ENCODE measurements at places on chromosomes 12 and 14.
A peak's percentile ranks its signal among the peaks of the same experiment; 100 is the strongest.

- DNase-seq, result no peak
These were observed 95.9 kb downstream of the PCNX1 start for GRCh38 chr14:71003156-71003555.

DNA sequence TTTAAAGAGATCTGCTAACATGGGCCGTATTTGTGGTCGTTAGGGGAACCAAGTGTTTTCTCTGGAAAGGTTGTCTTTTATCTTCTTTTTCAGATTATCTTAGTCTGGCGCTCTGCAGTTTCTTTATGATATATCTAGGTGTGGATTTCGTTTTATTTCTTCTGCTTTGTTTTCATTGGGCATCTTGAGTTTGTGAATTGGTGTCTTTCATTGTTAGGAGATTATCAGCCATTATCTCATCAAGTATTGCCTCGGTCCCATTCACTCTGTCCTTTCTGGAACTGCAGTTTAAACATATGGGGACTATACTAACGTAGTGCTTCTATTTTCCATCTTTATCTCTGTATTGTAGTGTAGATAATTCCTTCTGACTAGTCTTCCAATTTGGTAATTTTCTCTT is 60.4 kb downstream of the BICDL1 start:
- no peak for DNase-seq

- no peak for DNase-seq
These were observed 143.0 kb downstream of the OTOGL start for GRCh38 chr12:80242321-80242720.

GRCh38 chr12:70540996-70541395 is 96.2 kb downstream of the PTPRB start:
- no peak for DNase-seq

GRCh38 chr12:90729736-90730135 is 225.2 kb downstream of the CCER1 start:
- DNase-seq, result no peak

- no peak for DNase-seq
These were observed 25.4 kb upstream of the TESC start for GRCh38 chr12:117124421-117125271.

- DNase-seq, result no peak
These were observed at the start of gene CISTR for GRCh38 chr12:53751336-53752191. Gene CISTR (minus strand): TSS chr12:53751979.

DNA sequence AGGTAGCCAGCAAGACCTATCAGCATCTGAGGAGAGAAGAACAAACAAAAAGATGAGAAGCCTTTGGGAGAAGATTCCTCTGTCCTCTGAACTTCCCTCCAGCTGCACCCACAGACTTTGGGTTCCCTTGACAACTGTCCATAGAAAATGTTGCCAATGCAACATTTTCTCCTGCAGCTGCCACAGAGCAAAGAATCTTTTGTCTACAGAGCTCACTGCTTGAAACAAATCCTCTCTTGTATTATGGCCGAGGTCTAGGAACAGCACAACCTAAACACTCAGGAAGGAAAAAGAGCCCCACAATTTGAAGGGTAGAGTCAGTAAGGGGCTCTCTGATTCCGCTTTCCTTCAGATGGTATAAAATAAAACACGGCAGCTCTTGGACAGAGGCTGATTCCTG is 14.3 kb downstream of the POMT2 start:
- DNase-seq, result no peak

- DNase-seq, result no peak
These were observed 181.3 kb downstream of the CACNA1C start for GRCh38 chr12:2234091-2234490.

GRCh38 chr12:47730341-47730744 is 5.1 kb upstream of the ENDOU start:
- DNase-seq, result no peak

DNA sequence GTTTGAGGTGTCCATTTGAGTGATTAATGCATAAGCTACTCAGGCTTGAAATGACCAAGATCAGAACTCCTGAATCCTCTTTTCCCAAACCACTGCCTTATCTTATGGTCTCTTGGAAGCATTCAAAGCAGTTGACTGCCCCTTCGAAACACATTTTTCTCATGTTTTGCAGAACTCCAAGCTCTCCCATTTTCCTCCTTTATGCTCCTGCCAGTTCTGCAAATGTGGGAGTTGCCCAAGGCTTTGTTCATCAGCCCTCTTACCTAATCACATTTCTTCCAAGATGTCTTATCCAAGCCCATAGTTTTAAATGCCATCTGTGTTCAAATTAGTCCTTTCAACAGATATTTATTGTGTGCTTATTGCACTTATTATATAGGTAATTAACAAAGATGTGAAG is 1.8 kb upstream of the DNAAF2 start:
- no peak for DNase-seq

DNA sequence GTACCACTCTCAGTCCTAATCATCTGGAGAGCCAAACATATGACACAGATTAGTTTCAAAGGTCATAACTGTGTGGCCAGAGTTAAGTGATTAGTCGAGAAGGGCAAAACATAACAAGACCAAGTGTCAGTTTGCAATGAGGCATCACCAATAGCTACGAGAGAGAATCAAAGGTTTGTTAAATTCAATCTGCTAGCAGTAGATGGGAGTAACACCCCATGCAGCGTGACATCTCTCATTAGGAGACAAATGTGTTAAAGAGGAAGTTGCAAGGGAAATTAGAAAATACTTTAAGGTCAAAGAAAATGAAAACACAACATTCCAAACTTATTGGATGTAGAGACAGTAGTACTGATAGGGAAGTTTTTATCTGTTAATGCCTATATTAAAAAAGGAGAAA is 135.7 kb upstream of the SYT10 start:
- no peak for DNase-seq

DNA sequence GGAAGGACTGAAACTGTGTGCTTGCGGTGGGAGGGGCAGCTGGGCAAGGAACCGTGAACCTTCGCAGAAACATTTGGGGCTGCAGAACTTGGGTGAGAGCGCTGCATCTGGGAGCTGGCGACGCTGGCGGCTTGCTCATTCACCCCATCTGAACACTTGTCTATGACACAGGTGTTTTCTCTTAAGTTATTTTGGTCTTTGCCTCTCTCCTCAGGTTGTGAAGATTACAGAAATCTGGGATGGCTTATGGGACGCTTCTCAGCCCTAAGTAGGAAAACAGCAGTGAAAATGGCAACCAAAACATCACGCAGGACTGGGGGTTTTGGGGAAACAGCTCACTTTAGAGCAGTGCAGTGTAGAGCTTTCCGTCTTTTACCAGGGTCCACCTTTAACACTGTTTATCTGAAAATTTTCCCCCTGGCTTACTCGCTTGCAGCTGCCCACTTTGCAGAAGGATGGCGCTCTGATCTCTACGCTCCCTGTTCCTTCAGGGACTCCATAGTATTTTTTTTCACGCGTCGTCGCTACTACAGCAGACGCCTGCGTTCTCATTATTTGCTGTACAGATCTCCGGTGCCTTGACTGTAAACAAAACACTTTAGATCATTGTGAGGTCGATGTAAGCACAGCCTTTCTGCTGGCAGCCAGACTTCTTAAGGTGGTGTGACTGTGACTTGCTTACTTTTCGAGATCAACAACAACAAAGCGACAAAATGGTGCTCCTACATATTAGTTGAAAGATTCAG is 2.7 kb upstream of the CDKN1B start:
- DNase-seq, result no peak

DNA sequence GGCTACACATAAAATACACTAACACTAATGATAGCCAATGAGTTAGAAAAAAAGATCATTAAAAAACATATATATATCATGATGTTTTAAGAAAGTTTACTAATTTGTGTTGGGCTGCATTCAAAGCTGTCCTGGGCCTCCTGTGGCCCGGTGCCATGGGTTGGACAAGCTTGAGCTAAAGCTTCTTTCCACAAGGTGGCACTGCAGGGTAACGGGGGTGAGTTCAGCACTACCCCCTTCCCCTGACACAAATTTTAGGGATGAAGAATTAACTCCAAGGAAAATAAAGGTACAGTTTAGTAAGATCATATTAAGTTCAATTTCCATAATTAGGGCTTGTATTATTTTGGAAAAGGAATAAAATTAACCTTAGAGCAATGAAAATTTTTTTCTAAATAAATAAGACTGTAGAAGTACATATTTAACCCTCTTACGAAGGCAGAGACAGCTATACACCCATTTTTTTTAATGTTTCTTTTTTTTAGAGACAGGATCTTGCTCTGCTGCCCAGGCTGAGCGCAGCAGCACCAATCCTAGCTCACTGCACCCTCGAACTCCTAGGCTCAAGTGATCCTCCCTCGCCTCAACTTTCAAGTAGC is 38.9 kb downstream of the PPP1R13B start:
- DNase-seq, result peak; percentile 43

DNA sequence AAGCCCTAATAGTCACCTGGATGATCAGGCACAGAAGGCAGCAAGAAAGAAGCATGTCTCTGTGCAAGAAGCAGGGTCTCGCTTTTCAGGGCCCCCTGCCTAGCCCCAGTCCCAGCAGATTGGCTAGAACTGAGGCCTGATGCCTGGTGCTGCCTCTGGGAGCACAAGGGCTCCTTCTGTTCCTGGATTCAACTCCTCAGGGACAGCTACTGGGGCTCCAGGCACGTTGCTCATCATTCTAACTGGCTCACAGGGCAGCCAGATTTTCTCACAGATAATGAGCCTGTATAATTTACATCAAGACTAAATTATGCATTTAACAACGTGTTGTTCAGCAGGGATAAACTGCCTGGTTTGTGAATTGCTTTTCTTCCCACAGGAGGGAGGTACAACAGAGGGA is 106.5 kb upstream of the PLXNC1 start:
- no peak for DNase-seq

DNA sequence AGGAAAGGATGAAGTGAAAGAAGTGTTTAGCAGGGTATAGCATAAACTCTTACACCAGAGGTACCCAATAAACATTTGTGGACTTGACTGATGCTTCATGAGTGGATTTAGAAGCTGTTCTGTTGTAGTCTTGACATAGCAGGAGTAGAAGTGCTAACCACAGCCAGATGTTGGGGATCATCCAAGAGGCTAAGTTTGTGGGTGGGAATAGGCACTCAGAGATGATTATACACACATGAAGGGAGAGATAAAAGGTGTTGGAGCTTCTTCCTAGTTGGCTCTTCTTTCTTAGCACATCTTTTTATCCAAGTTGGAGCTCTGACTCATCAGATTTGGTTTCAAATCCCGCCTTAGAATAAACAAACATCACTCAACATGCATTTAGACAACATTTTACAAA is 166.7 kb upstream of the E2F7 start:
- DNase-seq, result no peak

GRCh38 chr14:26104717-26105116 is 493.1 kb downstream of the NOVA1 start:
- DNase-seq, result no peak

DNA sequence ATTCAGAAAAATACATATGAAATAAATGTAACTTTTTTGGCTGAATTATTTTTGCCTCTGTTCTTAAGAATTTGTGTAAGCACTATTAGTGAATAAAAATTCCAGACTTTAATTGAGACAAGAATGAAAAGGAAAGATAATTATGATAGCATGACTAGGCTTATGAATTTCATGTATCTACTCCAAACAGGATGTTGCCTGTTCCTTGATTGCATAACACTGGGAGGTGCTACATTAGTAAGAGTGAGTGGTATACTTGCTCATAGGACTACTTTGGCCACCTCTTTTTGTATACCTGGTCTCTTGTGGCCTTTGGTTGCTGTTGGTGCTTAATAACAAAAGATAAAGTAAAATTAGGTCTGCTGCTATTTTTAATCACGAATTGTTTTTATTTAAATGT is 112.8 kb downstream of the NAV3 start:
- no peak for DNase-seq

- DNase-seq, result no peak
These were observed 4.5 kb upstream of the CORO1C start for GRCh38 chr12:108735855-108736254.

- no peak for DNase-seq
These were observed 188.9 kb downstream of the CAND1 start for GRCh38 chr12:67457778-67458665.

DNA sequence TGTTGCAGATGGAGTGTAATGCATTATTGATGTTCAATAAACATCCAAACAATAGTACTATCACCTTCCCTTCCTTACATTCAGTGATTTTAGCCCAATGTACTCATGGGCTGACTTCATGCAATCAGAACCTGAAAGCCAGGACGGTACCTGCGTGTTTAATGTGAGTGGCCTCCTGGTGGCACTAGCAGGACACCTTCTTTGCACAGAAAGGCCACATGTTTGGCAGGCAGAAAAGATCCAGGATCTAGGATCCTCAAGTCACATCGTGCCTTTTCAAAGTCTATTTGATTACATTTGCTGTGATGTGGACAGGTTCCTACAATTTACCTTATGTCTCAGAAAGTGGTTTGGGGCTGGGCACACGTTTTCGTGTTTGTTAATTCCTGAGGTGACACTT is 82.9 kb downstream of the NEDD1 start:
- no peak for DNase-seq

DNA sequence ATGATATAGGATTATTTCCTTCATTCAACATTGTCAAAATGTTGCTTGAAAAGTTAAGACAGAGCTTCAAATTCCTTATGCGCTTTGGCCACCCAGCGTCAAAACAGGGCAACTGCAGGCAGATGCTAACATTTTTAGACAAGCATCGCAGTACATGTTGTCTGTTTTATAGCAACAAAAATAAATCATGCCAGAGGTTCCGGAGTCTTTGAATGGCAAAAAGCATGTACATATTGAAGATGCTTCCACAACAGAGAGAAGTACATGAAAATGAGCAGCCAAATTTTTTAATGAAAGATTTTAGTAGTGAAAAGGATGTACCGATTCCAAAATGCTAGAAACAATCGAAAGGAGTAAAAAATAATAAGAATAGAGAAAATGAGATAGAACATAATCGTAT is 49.8 kb upstream of the USP15 start:
- peak; percentile 16 for DNase-seq

- DNase-seq, result peak; percentile 65
These were observed at the start of gene EMP1 for GRCh38 chr12:13196130-13196921. Gene EMP1 (plus strand): TSS chr12:13196726. CDS start chr12:13211511, 14,785 bp downstream.

DNA sequence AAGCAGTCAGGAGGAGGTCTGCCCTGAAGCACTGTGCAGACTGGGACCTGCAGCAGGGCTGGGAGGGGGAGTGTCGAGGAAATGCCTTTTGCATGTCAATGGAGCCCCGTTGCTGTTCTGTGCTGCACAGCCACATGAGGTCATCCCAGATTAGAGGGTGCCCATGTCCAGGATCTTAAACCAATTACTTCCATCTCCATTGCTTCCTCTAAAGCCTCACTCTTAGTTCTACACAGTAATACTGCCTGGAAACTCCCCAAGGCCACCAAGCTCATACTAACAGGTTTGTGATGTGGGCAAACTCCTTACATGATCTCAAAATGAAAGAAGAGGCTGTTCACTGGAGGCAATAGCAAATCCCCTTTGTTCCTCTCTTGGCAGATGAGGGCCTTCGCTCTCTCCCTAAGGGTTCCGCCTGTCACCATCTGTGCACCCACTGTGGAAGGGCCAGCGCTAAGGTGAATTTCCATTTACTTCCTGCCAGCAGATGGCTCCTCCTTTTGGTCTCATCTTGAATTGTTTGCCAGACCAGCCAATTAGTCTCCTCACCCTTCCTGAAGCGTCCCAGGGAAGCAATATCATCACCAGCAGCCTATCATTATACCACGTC is 35.4 kb upstream of the LTA4H start:
- no peak for DNase-seq

DNA sequence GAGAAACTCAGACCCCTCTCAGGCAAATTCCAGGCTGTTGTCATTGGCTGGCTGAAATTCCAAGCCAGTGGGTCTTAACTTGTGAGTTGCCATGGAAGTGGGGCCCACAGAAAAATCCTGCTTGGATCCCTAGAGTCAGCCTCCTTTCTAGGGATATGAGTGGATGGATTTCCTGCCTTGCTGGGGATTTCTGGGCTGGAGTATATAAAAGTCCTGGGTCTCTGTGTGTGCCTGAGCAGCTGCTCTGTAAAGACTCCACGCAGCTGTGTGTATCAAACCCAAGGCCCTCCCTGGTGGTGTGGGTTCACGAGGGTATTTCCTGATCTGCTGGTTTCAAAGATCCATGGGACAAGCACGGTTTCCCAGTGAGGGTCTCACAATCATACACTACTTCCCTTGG is 1077.1 kb downstream of the SLC16A7 start:
- no peak for DNase-seq

All from activated T-helper 1 cell treated with anti-CD3 and anti-CD28 coated beads, Interleukin-12 subunit alpha, Interleukin-12 subunit beta, Interleukin-2, Interleukin-4 antibody, amounts not matched to agents 30 ng/mL and 10 ng/mL and 1 ng/mL, durations not matched to agents 14 hours and 24 hours and 36 hours (primary cell).